ENCODE measurements at places on chromosomes 4 and X.

DNA sequence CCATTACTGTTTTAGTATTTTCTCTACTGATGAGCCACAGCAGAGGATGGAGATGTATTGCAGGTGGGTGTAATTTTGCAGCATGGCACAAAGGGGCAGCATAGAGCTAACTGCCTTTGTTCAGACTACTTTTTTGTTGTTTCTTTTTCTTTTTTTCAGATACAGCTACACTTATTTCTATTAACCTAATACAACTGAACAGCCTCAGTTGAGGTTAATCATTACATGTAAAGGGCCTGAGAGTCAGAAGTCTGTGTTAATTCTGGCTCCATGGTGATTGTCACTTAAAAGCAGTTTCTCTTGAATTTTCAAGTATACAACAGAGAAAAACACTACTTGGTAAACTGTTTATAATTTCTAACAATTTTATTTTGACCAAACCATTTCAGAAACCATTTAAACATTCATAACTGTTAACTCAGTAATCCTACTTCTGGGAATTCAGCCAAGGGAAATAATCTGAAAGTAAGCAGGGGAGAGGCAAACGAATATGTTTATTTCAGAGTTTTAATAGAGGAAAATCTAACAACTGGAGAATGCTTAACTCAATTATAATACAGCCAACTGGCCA lies 13.9 kb upstream of the PPEF2 start:
- DNase-seq: peak; percentile 17

DNA sequence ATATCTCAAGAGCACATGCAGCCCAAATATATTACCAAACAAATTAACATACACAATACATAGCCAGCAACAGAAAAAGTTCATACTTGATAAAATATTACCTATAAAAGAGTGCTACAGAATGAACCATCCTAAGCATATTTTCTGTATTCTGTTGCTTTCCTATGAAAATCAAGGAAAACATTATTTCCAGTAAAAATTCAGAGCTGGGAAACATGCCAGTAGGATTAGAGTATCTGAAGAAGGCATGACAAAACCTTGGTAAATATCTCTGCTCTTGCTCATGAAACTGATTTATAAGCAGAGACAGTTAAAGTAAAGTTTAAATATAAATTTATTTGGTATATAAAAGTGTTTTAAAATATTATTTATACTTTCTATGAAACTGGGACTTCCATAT lies 599.7 kb downstream of the ARAP2 start:
- DNase-seq: no peak

- peak; percentile 59 for DNase-seq
Measured at GRCh38 chr4:30716681-30717207, 3.4 kb upstream of the PCDH7 start.

DNA sequence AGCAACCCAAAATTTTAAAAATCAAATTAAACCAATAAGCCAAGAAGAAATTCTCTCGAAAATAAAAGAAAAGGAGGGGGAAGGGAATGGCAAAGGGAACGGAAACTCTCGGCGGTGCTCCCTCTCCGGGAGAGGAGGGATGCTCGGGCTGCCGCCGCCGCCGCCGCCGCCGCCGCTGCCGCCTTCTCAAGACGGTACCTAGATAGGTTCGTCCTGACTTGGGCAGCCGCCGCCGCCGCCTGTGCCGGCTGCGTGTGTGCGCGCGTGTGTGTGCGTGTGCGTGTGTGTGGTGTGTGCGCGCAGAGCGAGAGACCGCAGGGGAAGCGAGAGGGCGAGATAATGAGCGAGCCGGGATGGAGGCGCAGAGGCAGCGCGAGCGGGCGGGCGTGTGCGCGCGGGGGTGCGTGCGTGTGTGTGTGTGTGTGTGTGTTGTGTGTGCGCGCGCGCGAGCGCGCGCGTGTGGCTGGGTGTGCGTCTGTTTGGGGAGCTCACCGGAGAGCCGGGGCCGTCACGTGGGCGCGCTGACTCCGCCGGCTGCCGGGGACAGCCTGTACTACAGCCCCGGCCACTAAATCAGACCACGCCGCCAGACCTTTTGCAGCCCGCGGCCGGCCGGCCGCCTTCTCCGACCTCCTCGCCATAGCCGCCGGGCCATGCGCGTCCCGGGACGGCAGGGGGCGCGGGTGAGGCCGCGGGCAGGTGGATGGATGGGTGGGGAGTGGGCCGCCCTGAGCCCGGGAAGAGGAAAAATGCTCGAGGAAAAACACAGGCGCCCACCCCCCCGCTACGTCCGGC lies 111.6 kb downstream of the DHX15 start:
- DNase-seq: peak; percentile 10

- no peak for DNase-seq
Measured at GRCh38 chr4:55475394-55476243, 71.1 kb downstream of the CLOCK start.

- no peak for DNase-seq
Measured at GRCh38 chr4:92060333-92060732, 243.4 kb upstream of the GRID2 start.

- no peak for DNase-seq
Measured at GRCh38 chrX:110588853-110589252, 206.8 kb downstream of the CHRDL1 start.

GRCh38 chr4:73814679-73815078 lies 21.8 kb upstream of the CXCL6 start:
- DNase-seq: no peak

DNA sequence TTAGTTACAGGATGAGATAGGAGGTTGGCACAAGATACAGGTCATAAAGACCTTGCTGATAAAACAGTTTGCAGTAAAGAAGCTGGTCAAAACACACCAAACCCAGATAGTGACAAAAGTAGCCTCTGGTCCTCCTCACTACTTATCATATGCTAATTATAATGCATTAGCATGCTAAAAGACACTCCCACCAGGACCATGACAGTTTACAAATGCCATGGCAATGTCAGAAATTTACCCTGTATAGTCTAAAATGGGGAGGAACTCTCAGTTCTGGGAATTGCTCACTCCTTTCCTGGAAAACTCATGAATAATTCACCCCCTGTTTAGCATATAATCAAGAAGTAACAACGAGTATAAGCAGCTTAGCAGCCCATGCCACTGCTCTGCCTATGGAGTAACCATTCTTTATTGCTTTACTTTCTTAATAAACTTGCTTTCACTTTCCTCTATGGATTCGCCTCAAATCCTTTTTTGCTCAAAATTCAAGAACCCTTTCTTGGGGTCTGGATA lies 1254.4 kb downstream of the PCDH7 start:
- DNase-seq: no peak
